Activated T-cell treated with anti-CD3 and anti-CD28 coated beads, Interleukin-2, amount 50 U/mL, for 4 hours (primary cell): ENCODE measurements at places on chromosomes 11 and 22. TPM values are rescaled to one million over a fixed set of nuclear protein-coding genes. Genes with fewer than 3 reads are reported as not detected.

SERPING1 gene
- total RNA-seq = 2.1 TPM

TRIM29 gene
- total RNA-seq = not detected

INTS4 gene
- 43.4 TPM for total RNA-seq

TRIM34 gene
- total RNA-seq = 1.2 TPM

GVQW3 gene
- 2.1 TPM for total RNA-seq

ABTB2 gene
- total RNA-seq = 7.7 TPM

PANX3 gene
- not detected for total RNA-seq

GPR83 gene
- total RNA-seq = not detected

SLC15A3 gene
- 5.5 TPM for total RNA-seq

OR52A1 gene
- not detected for total RNA-seq

KRTAP5-7 gene
- not detected for total RNA-seq

CCDC188 gene
- total RNA-seq = not detected

GRCh38 chr11:94494126-94494680 is 419 bp downstream of the ANKRD49 start:
- no peak for DNase-seq

GRCh38 chr11:8871171-8871775 is 39.7 kb upstream of the AKIP1 start:
- no peak for DNase-seq

- DNase-seq = no peak
These were observed 563.0 kb downstream of the SOX6 start for GRCh38 chr11:15793043-15793996.

DNA sequence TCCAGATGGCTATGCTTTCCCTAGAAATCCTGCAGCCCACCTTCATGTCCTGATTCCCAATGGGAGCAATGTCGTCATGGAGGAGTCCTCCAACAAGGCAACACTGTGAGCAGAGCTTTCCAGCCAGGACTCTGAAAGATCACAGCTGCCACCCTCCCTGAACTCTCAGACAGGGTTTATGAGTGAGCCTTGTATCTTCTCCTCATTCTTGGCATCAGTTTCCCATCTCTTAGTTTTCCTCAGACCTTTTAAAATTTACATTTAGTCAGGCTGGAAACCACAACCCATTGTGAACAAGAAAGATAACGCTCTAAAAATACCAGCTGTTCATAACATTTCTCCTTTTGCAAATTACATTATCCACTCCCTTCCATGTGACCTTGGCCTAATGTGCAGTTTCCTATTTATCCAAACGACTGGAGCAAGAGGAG is 15.6 kb upstream of the LYVE1 start:
- DNase-seq = no peak

DNA sequence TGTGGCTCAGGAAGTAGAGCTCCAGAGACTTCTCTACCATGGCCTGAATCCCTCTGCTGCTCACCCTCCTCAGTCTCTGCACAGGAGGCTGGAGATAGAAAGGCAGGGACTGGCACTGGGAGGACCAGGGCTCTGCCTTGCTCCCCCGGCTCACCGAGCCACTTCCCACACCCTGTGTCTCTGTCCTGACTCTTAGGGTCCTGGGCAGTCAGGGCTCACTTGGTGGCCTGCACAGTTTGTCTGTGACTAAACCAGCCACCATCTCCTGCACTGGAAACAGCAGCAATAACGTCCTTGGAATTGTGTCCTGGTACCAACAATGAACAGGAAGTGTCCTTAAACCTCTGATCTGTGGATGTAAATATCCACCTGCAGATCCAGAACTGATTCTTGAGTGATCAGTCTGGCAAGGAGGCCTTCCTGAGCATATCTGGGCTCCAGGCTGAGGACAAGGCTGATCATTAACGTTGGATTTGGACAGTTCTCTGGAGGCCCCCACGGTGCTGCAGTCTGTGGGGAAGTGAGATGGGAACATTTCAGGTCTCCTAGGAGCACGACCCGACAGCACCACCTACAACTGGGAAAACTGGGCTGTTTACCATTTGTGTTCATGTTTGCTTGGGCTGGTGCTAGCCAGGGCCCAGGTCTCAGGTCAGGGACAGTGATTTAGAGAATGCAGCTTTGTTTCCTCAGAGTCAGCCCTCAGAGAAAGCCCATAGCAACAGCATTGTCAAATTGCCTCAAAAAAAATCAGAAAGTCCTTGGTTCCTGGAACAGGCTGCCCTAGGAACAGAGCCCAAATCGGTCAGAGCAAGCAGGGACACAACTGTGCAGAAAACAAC is 82.5 kb downstream of the ZNF280B start:
- DNase-seq = no peak

DNA sequence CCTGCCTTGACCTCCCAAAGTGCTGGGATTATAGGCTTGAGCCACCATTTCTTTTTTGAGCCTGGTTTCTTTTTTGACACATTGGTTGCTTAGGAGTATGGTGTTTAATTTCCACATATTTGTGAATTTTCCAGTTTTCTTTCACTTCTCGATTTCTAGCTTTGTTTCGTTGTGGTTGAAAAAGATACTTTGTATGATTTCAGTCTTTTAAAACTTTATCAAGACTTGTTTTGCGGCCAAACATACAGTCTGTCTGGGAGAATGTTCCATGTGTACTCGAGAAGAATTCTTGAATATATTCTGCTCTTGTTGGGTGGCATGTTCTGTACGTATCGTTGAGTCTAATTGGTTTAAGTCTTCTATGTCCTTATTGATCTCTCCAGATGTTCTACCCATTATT is 20.8 kb downstream of the SHANK3 start:
- no peak for DNase-seq

- no peak for DNase-seq
These were observed 93.6 kb downstream of the MTNR1B start for GRCh38 chr11:93063086-93063485.

- DNase-seq = no peak
These were observed 216.3 kb upstream of the MTNR1B start for GRCh38 chr11:92753161-92753560.

DNA sequence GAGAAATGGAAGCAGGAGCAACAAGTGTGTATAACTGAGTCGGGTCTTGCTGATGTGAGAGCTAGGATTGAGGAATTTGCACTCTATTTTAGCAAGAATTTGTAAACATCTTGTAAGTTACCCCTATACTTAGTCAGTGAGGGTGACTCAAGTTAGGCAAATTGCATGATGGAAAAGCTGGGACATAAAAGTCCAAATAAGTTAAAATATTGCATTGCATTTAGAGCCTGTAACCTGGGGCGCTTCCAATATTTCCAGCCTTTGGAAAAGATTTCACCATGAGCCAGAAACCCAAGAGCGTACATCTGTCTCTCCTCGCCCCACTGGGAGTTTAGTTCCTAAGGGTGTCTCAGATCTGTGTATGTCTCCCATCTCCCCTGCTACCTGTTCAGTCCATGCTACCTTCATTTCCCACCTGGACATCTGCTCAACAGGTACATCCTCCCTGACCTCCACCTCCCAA is 37.0 kb upstream of the ACCSL start:
- no peak for DNase-seq

DNA sequence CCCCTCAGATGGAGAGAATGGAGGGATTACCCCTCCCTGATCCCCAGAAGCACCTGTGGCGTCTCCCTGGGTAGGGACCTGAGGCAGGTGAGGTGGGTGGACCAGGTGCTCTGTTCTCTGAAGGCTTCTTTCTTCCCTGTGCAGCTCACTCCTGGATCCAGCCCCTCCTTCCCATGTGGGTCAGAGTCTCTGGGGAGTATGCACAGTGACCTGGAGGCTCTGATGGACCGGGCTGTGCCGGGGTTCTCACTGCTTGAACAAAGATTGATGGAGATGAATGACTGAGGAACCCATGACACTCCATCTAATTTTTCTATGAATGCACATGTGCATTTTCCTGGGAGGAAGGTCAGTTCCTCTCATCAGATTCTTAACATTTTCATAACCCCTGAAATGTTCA is 78.6 kb upstream of the SHANK2 start:
- DNase-seq = no peak

GRCh38 chr11:58744988-58745704 is 13.4 kb upstream of the GLYAT start:
- no peak for DNase-seq

DNA sequence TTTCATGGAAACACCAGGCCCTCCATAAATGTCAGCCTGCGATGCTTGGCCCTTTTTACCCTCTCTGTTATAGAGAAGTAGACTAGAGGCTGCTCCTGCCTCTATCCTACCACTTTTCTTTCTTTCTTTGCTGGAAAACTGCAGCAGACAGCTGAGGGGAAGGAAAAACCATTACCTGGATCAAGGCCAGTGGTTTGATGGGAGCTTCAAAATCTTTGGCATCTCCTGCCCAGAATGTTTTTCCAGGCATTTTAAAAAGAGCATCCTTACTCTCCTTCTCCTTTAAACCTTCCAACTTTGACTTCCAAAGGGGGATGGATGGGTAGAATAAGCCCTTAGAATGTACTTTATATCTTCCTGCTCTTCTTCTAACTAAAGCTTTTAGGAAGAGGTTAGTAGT is 44.9 kb downstream of the EXT2 start:
- DNase-seq = no peak
